ENCODE measurements at places on chromosomes 4 and X. TPM values are rescaled to one million over a fixed set of nuclear protein-coding genes. Genes with fewer than 3 reads are reported as not detected.

KIAA0232 gene
- polyA plus RNA-seq, result 7.9 TPM

LAGE3 gene
- 3.5 TPM for polyA plus RNA-seq

RAB9B gene
- 5.0 TPM for polyA plus RNA-seq

SMIM31 gene
- 5.5 TPM for polyA plus RNA-seq

SCD5 gene
- polyA plus RNA-seq, result 2.6 TPM

OTC gene
- polyA plus RNA-seq, result 29.6 TPM

GPR173 gene
- 1.6 TPM for polyA plus RNA-seq

LARP1B gene
- 14.1 TPM for polyA plus RNA-seq

MEPE gene
- not detected for polyA plus RNA-seq

SMARCA1 gene
- 28.9 TPM for polyA plus RNA-seq

Data from aorta (tissue), 5 donors.